ENCODE measurements at places on chromosomes 3 and 15.

DNA sequence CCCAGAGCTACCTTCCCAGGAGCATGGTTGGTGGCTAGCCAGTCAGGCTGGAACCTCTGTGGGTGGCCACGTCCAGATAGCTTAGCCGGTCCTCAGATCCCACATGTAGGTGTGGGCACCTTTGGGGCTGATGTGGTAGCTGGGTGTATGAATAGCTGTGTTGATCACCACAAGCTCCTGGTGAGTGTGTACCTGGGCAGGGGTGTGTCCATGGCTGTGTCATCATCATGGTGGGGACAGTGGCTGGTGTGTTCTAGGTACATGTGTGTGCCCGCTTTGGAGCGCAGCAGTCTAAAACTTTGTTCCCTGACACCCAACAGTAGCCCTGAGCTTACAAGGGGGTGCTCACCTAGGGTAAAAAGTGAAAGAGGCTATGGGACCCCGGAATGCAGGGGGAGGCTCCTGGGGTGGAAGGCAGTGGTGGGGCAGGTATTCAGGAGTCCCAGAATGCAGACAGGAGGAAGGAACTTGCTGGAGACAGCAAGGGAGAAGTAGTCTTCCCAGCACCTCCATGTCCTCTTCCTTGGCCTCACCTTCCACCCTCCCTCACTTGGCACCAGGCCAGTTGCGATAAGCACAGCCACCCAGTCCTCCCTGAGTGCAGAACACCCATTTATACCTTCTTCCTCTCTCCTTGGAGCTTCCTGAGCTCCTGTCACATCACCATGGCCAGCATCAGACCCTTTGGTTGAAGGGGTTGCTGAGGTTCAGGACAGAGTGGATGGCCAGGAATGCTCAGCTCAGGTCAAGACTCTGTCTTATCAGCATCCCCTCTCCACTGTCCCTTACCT, 1.2 kb downstream of the CISH start:
- DNase-seq, result no peak

- DNase-seq, result no peak
Measured at GRCh38 chr3:42730706-42731420, 28.3 kb upstream of the HHATL start.

GRCh38 chr3:123026565-123027291, 835 bp downstream of the SEMA5B start:
- no peak for DNase-seq

DNA sequence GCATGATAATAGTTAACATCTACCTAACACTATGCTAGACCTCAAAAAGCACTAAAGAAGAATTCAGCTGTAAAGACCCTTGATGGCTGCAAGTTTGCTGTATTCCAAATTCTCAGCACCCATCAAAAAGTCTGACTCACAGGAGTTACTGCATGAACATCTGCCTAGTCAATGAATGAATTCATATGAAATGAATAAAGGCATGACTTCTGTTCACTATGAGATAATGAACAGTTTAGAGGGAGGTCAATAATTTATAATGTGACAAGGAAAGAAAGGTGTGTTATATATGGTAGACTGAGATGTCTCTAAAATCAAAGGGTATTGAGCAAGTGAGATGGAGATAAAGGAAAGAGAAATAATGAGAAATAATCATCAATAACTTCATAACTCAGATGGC, 508.2 kb upstream of the TGFBR2 start:
- no peak for DNase-seq

- DNase-seq, result no peak
Measured at GRCh38 chr3:7307410-7307809, 446.5 kb downstream of the GRM7 start.

GRCh38 chr3:185942907-185943759, 5.3 kb upstream of the TRA2B start:
- peak; percentile 74 for DNase-seq

DNA sequence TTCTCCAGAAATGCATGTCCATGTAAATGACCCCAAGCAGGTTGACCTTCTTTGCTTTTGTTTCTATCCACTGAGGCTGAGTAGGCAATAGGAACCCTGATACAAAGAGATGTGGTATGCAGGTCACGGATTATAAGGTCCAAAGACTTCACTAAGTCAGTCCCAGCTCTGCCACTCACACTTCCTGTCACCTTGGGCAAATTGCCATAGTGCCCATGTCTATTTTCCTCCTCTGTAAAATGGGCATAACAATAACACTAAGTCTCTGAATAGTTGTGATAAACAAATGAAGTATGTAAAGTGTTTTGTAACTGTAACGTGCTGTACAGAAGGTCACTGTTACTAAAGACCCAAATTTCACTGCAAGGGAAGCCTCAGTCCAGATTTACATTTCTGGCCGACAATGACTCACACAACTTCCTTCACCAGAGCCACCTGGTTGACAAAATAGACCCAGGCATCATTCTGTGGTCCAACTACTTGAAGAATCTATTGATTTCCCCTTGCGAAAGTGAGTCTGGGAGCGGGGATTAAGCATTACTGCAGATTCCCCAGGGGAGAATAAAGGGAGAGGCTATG, 175.4 kb upstream of the LPP start:
- DNase-seq, result no peak

GRCh38 chr3:165854696-165855095, 17.5 kb upstream of the BCHE start:
- DNase-seq, result no peak

GRCh38 chr3:142950972-142951371, 12.5 kb downstream of the PAQR9 start:
- DNase-seq, result no peak

DNA sequence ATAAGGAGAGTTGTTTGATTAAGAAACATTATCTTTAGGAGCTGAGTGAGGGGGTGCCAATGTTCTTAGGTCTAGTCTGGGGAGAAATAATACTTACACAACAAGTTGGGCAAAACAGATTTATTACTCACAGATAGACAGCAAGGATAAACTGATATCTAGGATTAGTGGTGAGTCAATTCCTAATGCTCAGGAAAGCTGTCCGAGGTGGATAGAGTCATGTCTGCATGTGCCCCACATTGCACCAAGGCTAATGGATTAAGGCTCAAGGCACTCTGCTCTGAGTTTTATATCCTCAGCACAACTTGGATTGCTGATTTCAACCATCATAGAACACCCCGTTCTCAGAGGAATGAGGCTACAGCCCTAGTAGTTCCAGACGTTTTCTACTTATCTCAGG, 1042.3 kb downstream of the OTOL1 start:
- no peak for DNase-seq

GRCh38 chr15:86353213-86353612, 273.5 kb downstream of the AGBL1 start:
- no peak for DNase-seq

DNA sequence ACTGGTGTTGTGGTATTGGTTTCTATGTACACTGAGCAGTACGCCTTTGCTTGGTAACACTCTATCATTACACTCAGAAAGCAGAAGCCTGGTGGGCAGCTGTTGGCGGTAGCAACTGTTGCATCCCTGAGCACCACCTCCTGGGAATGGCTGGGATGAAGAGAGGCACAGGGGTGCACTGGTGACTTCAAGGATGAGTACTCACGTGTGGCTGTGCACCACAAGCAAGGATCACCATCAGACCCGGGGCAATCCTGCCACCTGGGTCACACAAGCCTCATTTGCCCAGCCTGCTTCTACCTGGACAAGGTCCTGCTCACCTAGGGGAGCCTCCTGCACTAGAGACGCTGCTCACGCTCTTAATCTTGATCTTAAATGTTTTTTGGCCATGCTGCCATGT, 336.4 kb downstream of the SI start:
- no peak for DNase-seq

DNA sequence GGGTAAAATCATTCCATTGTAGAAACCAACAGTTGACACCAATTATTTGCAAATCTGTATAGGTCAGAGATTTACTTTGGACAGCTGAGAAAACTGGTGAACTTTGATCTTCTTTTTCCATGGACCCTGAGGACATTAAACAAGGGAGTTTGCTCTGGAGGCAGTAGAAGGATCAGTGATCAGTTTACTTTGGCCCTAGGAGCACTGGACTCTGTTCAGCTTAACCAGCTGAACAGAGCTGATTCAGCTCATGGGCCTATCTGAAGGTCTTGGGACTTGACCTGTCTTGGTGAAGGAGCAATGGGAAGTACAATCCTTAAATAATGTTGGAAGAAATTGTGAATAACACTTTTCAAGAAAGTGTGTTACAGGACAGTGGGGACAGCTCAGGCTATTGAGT, 15.2 kb upstream of the TF start:
- DNase-seq, result no peak

- no peak for DNase-seq
Measured at GRCh38 chr3:121295452-121295851, 250.3 kb downstream of the POLQ start.

DNA sequence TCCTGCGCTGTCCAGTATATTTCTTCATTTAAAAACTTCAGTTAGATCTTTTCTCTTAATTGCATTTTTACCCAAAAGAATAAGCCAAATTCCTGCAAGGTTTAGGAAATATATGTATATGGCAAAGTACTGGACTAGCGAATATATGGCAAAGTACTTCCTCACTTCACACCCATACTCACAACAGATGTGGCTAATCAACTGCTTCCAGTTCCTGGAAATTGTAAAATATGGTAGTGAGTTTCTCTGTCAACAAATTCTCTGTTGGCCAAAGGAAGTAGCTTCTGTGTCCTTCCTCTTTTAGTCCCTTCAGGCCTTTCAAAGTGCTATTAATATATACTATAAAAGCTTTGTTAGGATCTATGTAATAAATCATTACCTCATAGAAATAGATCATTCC, 22.0 kb downstream of the GPR15 start:
- DNase-seq, result no peak

DNA sequence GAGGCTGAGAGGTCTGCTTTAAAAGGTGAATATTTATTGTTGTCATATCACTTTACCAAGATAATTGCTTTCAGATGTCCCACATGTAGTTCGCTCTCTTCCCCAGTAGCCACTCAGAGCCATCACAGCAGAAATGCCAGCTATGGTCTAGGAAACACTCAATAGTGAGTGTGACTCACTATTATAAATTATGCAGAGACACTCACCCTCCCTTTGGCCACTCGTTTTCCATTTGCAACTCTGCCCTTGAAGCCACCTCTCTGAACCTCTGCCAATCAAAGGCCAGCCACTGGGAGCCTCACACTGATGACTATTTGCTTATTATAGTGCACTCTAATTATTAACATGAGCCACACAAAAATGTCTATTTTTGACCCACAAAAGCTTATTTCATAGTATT, 328.1 kb upstream of the ATP10A start:
- no peak for DNase-seq

DNA sequence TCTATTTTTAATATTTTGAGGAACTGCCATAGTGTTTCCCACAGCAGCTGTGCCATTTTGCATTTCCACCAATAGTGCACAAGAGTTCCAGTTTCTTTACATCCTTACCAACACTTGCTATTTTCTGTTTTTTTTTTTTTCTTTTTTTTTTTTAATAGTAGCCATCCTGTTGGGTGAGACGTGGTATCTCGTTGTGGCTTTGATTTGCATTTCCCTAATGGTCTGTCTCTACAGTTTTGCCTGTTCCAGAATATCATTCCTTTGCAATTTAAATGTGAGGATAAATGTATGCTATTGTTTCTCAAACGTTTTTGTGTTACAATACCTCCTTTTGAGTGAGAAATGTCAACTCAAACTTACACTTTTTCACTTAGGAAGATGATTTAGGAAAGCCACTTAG, 22.4 kb downstream of the RCN2 start:
- DNase-seq, result no peak

- no peak for DNase-seq
Measured at GRCh38 chr15:48244921-48245320, 38.8 kb downstream of the SLC12A1 start.

DNA sequence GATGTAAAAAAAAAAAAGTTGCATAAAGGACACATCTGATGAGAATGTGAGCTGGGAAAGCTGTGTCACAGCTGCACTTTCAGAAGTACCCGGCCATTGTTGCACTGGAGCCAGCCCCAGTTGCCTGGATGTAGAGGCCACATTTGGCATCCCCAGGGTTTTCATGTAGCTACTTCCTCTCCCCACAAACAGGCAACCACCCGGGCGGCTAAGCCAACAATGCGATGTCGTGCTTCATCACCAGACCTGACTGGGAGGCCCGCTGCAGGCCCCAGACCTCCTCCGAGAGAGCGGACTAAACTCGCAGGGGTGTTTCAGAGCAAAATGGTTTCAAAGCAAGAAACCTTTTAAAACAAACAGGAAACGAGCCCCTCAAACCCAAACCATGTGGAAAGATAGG, 142.3 kb downstream of the TMCO5A start:
- no peak for DNase-seq

- no peak for DNase-seq
Measured at GRCh38 chr3:135691240-135691639, 274.3 kb upstream of the PPP2R3A start.

DNA sequence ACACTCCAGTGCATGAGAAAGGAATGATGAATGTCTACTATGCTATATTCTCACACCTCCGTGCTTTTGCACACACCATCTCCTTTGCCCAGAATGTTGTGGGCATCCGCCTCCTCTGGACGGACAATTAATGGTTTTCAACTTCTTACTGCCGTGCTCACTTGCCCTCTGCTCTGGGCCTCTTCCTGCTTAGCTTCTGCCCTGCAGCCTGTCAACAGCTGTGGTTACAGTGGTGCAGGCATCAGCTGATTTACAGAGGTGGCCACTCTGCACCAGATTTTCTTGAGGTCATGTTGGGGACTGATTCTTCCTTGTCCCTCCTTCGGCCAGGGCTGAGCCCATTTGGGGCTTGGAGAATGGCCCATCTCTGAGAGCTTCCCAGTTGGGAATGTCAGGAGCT, 56.5 kb upstream of the TMEM115 start:
- DNase-seq, result no peak

DNA sequence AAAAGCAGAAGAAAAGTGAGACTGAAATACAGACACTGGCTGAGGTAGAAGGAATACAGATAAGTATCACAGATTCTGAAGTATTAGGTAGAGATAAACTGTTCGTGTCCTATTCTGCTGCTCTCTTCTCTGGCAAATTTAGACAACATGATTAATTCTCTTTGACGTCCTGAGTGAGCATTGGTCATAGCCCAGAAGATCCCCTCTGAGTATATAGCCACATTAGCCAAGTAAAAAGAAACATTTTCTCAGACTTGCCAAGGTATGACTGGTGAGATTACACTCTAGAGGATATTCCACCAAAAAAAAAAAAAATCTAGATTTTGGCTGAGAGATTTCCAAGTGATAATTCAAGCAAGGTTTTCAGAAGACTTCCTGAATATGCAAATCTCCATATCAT, 111.4 kb upstream of the ALCAM start:
- no peak for DNase-seq

DNA sequence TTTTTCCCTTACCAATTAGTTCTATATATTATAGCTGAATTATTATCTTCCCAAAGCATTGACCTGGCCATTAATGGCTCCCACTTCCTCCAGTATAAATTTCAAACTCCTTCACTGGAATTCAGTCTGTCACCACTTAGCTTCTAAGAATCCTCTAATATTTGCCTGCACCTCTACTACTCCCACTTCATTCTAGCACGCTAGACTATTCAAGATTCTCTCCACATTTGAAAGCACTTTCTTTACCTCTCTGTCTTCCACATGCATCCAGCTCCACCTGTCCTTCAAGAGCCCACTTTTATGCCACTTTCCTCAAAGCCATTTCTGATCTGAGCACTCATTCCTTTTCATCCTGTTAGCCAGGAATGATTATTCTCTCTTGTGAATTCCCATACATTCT, 15.0 kb downstream of the SENP8 start:
- DNase-seq, result no peak
